H7 (cell line): ENCODE measurements at places on chromosomes 7 and 10. TPM values are rescaled to one million over a fixed set of nuclear protein-coding genes. Genes with fewer than 3 reads are reported as not detected.

SPDYE3 gene
- total RNA-seq: not detected in 2 replicates

DNA sequence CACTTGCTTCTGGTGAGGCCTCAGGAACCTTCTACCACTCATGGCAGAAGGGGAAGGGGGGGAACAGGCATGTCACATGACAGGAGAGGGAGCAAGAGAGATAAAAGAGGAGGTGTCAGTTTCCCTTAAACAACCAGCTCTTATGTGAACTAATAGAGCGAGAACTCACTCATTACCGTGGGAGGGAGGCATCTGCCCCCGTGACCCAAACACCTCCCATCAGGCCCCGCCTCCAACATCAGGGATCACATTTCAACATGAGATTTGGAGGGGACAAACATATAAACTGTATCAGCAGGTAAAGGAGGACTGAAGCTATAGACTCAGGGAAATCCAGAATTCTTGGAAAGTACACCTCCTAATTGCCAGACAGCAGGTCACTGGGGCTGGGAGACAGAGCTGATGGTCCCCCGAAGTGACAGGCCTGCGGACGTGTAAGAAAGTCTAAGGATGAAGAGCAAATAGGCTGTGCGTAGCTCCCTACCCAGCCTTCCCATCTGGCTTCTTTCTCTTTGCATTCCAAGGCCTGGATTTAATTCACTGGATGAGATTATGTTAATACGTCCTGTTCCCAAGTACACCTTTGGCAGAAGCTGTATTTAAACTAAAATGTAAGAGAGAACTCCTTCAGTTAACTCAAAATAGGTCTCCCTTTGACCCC, 186.7 kb upstream of the LYZL2 start:
- DNase-seq: no peak

DNA sequence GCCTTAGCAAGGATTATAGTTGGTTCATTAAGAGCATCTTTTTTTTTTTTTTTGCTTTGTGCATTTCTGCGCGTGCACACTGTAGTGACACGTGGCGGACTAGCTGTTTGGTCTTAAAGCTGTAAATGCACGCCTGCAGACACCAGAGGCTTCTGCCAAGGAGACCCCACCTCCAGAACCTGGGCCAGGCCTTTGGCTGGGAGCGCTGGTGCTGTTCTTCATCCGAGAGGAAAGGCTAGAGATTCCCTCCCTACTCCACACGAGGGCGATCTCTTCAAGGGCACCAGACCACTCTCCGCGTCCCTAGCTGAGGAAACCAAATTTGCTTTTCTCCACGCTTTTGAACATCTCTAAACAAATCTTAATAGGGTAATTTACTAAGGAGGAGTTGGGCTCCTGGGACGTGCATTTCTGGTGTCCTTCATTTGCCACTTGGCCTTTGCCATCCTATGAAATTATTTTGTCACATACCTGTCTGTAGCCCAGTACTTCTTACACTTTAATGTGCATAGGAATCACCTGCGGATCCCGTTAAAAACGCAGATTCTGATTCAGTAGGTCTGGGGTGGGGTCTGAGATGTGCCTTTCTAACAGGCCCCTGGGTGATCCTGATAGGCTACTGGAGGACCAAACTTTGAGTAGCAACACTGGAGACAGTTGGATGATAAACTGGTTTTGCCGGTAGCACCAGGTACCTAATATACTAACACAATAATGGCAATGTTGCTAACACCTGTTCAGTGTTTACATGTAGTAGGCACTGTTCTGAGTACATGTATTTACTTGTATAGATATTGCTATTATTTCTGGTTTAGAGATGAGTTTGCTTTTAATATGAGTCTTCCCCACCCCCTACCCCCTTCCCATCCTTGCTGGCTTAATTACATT, 1.3 kb upstream of the SLC26A5 start:
- DNase-seq: peak; percentile 82

DNA sequence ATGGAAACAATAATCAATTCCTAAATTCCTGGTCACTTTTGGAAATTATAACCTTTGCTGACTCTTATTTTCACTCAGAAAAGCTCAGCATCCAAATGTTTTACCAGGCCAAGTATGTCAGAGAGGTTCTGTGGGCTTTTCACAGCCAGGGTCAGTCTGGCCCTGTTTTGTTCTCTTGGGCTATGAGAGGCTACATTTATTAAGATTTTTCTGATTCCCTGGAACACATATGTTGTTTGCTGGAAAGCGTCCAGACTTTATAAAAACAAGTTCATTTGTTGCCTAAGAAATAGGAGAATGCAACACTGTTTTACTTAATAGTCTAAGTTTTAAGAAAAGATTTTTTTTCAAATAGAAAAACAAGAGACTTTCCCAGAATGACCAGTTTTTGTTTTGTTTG, 238.4 kb upstream of the PLXDC2 start:
- DNase-seq: no peak

- no peak for DNase-seq
Observed at GRCh38 chr10:10665750-10666149, 351.9 kb upstream of the CELF2 start.

DNA sequence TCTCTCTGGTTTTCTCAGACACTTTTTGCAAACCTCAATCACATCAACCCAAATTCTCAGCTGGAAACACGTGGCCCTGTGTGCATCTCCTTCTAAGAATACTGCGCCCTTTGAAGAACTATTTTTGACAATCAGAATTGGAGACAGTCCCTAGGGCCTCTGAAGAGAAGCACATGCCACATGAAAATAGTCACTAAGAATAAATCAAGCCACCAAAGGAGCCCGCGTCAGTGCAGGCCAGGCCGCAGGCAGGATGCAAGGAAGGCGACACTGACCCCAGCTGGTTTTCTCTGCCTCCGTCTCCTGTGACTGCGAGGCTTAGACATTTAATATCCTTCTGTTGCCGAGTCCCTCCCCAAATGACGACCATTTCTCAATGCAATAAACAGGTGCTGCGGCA, 88.0 kb upstream of the ADAM12 start:
- no peak for DNase-seq

DNA sequence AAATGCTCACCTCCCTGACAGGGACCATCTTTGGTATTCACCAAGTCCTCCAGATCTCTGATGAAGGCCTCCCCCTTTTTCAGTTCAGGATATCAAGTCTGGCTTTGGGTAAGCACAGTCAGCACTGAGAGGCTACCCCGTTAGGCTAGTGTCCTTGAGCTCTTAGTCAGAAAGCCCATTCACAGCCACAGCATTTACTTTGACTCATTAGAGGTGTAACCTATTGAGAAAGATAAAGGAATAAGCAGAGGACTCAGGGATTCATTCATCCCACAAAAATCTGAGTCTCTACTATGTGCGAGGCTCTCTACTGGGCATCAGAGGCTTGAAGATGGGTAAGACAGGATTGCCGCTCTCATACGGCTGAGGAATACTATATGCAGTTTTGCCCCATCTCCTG, 14.0 kb upstream of the RAMP3 start:
- no peak for DNase-seq

ANXA8 gene
- total RNA-seq: 0.15 TPM in 1 of 2 replicates, not detected in the other

GHRHR gene
- total RNA-seq: 1.9 and 2.7 TPM in 2 replicates

- peak; percentile 63 for DNase-seq
Observed at GRCh38 chr10:101818872-101819633, 809 bp upstream of the OGA start.

CLEC2L gene
- not detected in 2 replicates for total RNA-seq

DNA sequence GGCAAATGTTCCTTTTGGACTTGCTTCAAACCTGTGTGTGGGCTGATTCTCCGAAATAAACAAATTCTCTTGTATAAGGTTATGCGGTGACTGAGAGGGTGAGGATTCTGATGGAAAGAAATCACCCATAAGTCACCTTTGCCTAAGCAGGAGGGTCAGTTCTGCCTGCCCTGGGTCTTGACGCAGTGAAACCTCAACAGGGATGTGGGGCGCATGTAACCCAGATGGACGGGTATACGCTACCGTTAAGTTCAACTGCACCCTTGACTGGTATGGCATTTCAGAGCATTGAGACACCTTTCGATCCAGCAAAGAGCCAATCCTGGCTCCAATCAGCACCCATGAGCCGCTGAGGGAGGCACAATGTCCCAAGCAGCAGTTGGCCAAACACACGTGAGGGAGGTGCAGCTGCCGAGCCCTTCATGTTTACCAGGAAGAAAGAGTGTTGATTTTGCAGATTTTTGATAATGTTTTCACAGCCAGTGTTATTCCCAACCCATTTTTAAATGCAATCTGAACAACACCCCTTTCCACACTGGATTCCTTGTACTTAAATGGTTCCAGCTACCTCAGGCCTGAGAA, 48.1 kb downstream of the SORBS1 start:
- DNase-seq: no peak

GRCh38 chr10:93515071-93516005, 18.9 kb downstream of the CEP55 start:
- no peak for DNase-seq

- peak; percentile 78 for DNase-seq
Observed at GRCh38 chr7:45582868-45583277, 8.7 kb downstream of the ADCY1 start.

GRCh38 chr7:105024734-105025133, 10.7 kb downstream of the KMT2E start:
- DNase-seq: no peak

- DNase-seq: no peak
Observed at GRCh38 chr7:12066521-12066920, 144.6 kb upstream of the TMEM106B start.

TM9SF3 gene
- total RNA-seq: 33.6 and 42.2 TPM in 2 replicates

CCDC71L gene
- 33.8 and 34.8 TPM in 2 replicates for total RNA-seq

GPR26 gene
- total RNA-seq: 0.03 and 0.07 TPM in 2 replicates

GRCh38 chr10:30968711-30969110, 63.0 kb downstream of the ZNF438 start:
- DNase-seq: no peak

DNA sequence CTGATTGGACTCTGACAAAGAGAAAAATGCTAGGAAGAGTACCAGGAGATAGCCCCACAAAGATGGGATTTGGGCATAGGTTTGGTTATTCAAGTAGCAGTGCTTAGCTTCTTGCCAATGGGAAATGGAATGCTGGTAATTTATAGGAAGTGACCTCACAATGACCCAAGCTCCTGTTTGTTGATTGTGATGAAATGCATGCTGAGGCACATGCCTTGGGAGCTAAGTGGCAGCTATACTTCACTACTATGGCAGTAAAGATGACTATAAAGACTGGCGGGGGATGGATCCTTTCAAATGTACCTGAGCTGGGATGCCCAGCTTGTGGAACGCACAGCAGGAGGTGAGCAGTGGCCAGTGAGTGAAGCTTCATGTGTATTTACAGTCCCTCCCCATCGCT, 153.8 kb downstream of the ZNF22 start:
- DNase-seq: no peak

EIF4H gene
- 316 and 343 TPM in 2 replicates for total RNA-seq
